Neural crest cell (in vitro differentiated cells): ENCODE measurements at places on chromosomes 7 and 10.

- no peak for DNase-seq
Observed at GRCh38 chr10:110336111-110336721, 31.5 kb upstream of the SMNDC1 start.

DNA sequence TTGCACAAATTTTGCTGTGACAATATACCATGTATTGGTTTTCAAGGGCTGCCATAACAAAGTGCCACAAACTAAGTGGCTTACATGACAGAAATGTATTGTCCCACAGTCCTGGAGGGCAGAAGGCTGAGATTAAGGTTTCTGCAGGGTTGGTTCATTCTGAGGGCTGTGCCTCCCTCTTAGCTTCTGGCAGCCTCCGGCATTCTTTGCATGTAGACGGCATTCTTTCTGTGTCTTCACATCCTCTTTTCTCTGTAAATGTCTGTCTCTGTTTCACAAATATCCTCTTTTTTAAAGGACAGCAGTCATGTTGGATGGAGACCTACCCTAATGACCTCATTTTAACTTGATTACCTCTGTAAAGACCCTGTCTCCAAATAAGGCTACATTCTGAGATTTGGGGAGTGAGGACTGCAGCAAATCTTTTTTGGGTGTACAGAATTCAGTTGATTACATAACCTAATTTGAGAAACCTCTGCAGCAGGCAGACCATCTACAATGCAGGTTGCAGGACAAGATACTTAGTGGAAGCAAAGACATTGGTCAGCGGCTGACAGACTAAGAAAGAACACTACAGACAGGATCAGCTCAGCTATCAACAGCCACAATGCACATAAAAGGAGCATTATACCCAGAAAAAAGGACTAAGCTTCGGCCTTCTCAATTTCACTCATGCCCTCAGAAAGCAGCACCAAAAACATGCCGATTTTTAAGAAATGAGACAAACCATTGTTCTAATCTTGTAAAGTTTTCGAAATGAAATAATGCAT, 84.6 kb upstream of the FAM3C start:
- DNase-seq = peak; percentile 16

DNA sequence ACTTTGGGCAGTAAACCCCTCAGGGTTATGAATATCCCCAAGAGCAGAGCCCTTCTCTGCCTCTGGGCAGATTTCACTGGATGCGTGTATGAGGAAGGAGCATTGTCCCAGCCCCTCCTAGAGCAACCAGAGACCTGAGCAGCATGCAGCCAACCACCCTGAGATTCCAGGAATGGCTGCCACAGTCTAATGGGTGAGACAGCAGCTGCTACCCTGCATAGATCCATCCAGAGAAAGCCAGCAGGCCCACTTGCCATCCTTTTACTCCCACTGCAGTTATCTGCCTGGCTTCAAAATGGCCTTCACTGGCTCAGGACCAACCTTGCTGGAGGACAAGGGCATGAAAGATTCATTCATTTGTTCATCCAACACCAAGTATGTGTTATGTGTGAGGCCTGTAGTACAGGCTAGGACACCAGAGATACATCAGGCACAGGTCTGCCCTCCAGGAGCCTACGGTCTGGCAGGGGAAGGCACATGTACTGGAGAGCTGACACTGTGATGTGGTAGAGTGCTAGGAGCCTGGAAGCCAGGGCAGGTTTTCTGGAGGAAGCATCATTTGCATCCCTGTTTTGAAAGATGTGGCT, 26.2 kb upstream of the C10orf105 start:
- no peak for DNase-seq

DNA sequence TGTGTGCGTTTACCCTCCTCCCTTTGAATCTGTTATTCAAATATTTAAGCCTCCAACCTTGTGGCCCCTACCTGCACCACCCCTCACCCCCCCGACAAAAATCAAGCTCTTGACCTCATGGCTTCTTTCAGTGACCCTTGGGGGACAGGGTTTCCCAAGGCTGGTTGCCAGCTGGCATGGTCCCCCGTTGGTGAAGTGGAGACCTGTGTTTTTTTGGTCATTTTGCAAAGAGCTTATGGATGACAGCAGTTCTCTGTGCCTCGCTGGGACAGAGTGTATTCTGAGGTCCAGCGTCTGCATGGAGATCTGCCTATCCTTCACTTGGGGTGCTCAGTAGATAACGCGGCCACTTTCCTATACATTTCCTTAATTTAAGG, 111.0 kb downstream of the TCF7L2 start:
- no peak for DNase-seq

DNA sequence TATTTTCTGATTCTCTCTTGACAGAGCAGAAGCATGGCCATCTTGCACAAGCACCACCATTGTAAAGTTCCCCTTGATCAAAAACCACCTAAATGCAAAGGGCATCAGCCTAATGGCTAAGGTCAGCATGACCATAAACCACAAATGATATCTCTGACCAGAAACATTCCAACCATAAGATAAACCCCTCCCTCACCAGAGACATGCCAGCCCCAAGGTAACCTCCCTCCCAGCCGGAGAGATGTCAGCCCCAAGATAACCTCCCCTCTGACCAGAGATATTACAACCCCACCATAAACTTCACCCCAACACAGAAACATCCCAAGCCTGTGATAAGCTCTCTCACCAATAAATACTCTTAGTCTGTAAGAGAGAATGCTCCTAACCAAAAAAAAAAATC, 72.1 kb upstream of the CDK1 start:
- DNase-seq = no peak

GRCh38 chr10:34547291-34547690, 267.8 kb downstream of the PARD3 start:
- DNase-seq = no peak

GRCh38 chr7:133491846-133492652, 239.2 kb downstream of the EXOC4 start:
- no peak for DNase-seq

GRCh38 chr10:35041502-35041879, 48.6 kb downstream of the CUL2 start:
- DNase-seq = no peak

DNA sequence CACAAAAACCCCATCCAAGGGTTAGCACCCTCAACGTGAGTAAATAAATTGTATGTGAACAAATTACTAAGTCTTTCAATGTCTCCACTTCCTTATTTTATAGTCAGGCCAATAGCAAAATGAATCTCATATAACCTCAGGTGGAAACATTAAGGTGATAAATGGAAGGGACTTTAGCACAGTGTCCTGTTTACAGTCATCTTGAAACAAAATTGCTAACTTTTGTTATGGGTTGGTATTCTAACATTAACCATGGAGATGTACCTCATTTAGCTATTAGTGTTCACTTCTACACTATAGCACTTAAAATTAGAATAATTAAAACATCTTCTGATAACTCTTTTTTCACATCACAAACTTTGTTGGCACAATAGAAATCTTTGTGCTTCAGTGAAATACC, 255.8 kb upstream of the CNTNAP2 start:
- DNase-seq = no peak

DNA sequence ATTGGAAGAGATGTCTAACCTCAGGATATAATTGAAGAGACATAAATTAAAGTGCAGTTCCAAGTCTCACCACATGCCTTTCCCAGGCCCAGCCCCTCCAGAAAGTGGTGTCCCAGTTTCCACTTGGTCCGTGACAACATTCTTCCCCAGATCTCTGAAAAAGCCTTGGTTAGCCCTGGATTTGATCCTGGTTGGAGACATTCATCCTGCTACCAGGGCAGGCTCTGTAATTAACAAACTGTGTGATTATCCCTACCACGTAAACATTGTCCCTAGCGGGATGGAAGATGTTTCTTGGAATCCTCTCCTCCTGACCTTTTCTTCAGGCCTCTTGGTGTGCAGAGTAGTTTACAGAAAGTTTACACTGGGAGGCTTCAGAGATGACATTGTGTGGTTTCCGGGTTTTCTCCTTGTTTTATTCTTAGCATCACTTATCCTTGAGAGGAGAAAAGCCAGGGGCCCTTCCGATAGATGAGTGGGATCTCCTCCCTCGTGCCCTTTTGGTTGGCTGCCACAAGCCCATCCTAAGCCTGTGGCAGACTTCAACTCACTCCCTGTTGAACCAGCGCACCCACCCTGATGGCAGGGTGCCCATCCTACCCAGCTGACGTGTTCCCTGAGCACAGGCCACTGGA, 83.8 kb downstream of the COL13A1 start:
- no peak for DNase-seq

GRCh38 chr7:17971411-17971810, 31.1 kb upstream of the SNX13 start:
- no peak for DNase-seq

- no peak for DNase-seq
Observed at GRCh38 chr7:47601119-47601880, 19.4 kb upstream of the TNS3 start.

GRCh38 chr7:27312820-27313219, 70.2 kb downstream of the EVX1 start:
- DNase-seq = no peak

GRCh38 chr7:156829669-156830336, 63.2 kb downstream of the LMBR1 start:
- no peak for DNase-seq

- DNase-seq = no peak
Observed at GRCh38 chr7:143415742-143416397, 7.2 kb upstream of the EPHA1 start.

DNA sequence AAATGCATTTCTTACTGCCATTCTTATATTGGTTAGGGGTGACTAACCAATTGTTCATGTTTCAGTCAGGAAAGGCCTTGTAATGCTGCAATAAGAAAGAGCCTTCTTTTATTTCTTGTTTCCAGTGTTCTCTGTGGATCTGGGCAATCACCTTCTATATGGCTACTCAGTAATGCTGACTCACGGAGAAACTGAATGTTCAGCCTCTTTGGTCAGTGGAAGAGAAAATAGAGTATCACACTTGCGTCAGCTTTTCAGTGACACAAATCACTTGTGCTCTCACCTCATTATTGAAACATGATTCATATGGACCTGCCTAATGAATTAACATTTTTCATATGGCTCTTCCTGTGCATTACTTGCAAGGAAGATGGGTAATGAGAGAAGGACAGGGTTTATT, 243.9 kb upstream of the POT1 start:
- DNase-seq = no peak

- DNase-seq = no peak
Observed at GRCh38 chr7:96131525-96131924, 190.4 kb downstream of the SLC25A13 start.

DNA sequence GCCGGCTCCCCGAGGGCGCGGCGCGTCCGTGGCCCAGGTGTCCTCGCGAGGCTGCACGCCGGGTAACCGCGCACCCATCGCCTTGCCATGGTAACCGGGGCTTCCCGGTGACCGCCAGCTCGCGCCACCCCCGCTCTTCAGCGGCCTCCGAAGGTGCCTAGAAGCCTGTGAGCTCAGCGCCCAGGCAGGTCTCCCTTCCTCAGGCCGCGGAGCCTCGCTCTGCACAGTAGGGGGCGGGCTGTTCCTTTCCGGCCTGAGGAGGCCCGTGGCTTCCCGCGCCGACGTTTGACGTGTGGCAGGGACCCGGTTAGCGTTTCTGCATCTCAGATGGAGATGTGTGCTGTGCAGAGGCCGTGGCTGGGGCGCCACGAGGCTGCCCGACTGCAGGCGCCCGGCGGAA, 117.1 kb downstream of the DYNC2I1 start:
- DNase-seq = peak; percentile 54

GRCh38 chr7:26331113-26331512, 39.5 kb downstream of the SNX10 start:
- no peak for DNase-seq

- DNase-seq = no peak
Observed at GRCh38 chr7:34751725-34752643, 94.0 kb downstream of the NPSR1 start.

DNA sequence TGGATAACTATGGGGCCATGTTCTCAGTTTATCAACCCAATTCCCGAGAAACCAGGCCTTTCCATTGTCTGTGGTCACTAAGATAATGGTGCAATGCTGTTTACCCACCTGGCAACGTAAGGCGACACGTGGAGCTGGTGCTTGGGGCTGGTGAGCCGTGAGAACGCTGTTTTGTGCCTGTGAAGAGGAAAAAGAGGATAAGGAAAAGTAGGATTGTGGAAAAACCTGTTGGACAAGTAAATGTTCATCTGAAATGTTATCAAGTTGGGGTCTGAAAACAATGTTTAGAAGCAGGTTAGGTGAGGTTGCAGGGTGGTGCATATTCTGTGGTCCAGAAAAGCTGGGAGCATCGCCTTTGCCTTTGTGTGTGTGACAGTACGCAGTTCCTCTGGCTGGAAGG, 88.5 kb downstream of the PPP1R17 start:
- no peak for DNase-seq

- no peak for DNase-seq
Observed at GRCh38 chr7:103593691-103594090, 147.7 kb upstream of the SLC26A5 start.

- DNase-seq = no peak
Observed at GRCh38 chr10:9451211-9451773, 1396.8 kb downstream of the GATA3 start.

- no peak for DNase-seq
Observed at GRCh38 chr7:41107330-41107937, 595.5 kb downstream of the INHBA start.

- no peak for DNase-seq
Observed at GRCh38 chr7:153522261-153522660, 529.9 kb upstream of the DPP6 start.

DNA sequence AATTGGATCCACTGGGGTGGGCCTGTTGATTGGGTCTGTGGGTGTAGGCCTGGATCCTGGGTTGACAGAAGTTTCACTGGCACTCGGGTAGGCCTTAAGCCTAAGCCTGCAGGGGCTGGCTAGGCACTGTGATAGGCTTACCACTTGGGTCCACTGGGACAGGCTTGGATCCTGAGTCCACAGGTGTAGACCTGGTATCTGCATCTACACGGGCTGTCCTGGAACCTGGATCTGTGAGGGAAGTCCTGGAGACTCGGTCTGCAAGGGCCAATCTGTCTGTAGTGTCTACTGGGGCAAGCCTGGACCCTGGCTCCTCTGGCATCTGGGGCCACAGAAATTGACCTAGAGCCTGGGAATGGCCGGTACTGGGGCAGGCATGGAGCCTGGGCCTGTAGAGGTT, 219.0 kb upstream of the NRG3 start:
- no peak for DNase-seq

DNA sequence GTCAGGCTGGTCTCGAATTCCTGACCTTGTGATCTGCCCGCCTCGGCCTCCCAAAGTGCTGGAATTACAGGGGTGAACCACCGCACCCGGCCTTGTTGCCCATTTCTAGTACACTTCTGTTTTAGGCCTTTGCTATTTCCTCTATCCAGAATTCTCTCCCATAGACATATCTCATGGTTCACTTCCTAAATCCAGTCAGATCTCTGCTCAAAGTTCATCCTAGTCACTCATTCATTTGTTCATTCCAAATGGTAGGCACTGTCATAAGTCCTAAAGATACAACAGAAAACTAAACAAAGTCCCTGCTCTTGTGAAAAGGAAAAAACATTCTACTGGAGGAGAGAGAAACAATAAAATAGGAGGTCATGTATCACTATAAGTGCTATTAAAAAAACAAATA, 2.4 kb upstream of the MOSPD3 start:
- no peak for DNase-seq

DNA sequence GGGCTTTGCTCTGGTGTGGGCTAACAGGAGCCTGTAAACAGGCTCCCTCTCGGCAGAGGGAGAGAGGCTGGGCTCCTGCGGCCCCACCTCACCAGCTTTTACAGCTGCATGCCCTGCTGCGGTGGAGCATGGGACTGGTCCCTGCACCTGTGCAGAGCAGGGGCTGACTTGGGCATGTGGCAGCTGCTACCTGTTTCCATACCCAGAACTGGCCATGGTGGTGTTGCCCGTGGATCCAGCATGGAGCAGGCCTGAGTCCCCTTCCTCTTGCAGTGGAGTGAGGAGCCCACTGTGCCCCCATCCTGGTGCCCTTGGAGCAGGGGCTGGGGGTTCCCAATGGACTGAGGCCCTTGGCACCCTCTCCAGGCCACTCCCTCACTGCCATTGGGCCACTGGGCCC, 91.9 kb upstream of the MGMT start:
- no peak for DNase-seq

- DNase-seq = no peak
Observed at GRCh38 chr7:573269-573932, 53.8 kb upstream of the PDGFA start.
